CD4-positive, alpha-beta T cell (primary cell): ENCODE measurements at places on chromosomes 2 and 18.

GRCh38 chr2:49175831-49176230 is 21.5 kb upstream of the FSHR start:
- no peak for DNase-seq

DNA sequence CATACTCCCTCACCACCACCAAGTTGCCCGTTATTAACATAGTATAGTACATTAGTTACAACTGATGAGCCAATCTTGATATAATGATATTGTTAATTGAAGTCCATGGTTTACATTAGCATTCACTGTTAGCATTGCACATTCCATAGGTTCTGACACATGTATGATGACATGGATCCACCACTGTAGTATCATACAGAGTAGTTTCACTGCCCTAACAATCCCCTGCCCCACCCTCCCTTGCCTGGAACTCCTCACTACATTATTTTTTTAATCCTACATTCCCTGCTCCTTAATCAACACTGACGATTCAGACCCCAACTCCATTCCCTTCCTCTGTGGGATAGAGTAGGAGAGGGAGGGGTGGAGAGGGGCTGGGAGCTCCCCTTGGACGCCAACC is 20.2 kb upstream of the ST3GAL5 start:
- DNase-seq, result no peak

DNA sequence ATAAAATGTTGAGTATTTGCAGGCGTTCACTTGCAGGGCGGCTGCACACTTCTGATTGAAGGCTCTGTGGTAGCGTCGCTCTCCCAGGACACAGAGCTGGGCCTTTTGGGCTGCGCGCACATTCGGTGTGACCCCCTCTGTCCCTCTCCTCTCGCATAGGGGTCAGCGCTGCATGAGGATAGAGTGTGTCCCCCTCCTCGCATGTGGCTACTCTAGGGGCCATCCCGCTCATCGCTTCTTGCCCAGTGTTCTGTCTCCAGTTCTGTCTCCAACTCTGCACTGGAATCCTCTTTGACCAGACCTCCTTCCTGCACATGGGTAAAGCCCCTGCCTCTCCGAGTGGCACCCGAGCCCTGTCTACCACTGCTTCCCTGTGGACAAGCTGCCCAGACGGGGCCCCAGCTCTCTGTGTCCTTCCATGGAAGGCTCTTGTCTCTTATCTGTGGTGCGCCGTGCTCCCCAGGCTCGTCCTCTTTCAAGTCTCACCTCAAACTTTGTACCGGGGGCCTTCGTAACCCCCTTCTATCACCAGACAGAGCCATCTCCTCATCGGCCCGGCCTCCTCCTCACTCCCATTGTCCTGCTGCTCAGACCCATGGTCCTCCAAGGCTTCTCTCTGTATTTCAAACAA is 278.0 kb upstream of the HDAC4 start:
- DNase-seq, result no peak

DNA sequence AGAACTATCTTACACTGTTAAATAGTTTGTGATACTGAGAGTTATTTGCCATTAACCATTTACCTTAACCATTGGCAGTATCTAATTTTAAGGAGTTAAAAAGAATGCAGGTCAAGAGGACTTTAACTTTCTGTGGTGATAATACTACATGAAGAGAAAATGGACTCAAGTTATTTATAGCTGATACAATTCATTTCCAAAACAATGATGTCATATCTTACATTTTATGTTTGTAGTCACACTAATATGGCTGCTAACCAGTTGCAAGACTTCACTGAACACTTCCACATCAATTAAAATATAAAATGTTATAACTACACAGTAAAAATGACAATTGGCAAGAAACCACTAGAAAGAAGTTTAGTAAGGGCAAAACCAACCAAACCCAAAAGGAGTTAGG is 77.7 kb downstream of the CDH2 start:
- DNase-seq, result no peak

- no peak for DNase-seq
These were observed 280.0 kb upstream of the RAB12 start for GRCh38 chr18:8329186-8329771.

GRCh38 chr18:67104700-67105284 is 411.7 kb downstream of the DSEL start:
- DNase-seq, result peak; percentile 23

DNA sequence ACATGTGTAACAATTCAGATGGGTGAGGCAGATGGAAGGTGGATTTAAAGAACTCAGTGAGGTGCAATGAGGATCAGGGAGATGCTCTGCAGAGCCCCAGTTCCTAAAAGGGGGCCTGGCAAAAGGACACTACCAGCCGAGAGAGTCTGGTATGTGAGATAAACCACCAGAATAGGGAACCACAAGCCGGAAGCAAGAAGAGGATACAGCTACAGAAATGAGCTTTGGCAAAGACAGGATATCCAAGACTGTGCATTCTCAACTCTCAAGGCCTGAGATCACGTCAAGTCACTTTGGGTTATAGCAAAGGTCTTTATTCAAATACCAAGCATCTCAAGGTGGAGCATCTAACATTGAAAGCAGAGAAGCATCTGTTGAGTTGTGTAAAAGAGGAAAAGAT is 293.5 kb downstream of the ARHGAP15 start:
- no peak for DNase-seq

DNA sequence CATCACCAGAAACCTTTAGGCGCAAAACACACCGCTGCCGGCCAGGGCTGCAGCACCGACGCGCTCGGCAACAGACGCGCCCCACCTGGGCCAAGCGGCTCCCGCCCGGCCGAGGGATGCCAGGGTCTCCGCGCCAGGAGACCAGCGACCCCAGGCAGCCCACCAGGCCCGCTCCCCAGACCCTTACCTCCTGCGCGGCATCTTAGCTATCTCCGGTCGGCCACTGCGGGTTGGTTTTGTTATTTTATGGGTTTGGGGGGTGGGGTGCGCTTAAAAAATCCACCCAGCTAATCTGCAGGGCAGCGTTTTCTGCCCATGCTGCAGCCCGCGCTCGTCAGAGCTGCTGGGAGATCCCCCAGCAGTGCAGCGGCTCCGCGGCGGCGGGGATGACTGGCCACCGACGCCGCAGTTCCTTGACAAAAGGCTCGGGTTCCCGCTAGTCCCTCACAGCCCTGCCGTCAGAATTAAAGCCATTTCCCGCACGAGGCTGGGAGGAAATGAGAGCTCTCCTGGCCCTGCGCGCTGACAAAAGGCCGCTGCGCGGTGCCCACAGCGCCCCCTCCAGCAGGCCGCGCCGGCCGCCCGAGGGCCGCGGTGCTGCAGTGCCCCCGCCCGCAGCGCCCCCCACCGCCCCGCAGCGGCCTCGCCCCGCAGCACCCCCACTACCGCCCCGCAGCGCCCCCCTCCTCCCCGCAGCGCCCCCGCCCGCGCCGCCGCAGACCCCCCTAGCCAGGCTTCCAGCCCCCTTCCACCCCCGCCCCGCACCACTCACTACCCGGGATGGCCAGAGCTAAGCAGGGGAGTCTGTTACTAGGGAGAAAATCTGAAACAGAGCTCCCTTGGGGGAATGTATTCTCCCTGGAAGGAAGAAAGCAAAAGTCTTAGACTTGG is at the start of gene ADD2:
Gene ADD2, minus strand, starts transcription at position 502 of the 891 bp plus-strand sequence. CDS start 61,792 bp downstream, outside the sequence.
- DNase-seq, result peak; percentile 49
